Activated naive CD4-positive, alpha-beta T cell treated with anti-CD3 and anti-CD28 coated beads, Interleukin-2, amount 50 U/mL, for 72 hours (primary cell): ENCODE measurements at places on chromosomes 7 and 10. TPM values are rescaled to one million over a fixed set of nuclear protein-coding genes. Genes with fewer than 3 reads are reported as not detected.

Gene FAM185A
- 5.7 TPM for total RNA-seq

Gene MEST
- total RNA-seq, result 2.5 TPM

Gene ITGA8
- total RNA-seq, result not detected

DNA sequence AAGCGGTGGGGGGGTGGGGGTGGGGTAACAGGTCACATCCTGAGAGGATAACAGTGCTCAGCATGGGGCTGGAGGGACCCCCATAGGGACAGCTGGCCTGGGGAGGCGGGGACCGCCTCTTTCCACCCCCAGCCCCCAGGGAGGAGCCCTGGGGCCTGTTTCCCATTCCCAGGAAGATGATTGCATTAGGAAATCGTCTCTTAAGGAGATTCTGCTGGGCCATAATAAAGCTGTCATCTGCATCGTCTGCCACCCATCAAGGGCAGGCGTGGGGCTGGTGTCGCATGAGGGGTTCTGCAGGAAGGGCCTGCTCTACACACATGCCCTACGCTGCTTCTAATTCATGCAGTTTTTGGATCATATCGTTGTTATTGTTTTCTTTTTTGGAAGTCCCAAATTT lies 17.2 kb downstream of the RET start:
- no peak for DNase-seq

DNA sequence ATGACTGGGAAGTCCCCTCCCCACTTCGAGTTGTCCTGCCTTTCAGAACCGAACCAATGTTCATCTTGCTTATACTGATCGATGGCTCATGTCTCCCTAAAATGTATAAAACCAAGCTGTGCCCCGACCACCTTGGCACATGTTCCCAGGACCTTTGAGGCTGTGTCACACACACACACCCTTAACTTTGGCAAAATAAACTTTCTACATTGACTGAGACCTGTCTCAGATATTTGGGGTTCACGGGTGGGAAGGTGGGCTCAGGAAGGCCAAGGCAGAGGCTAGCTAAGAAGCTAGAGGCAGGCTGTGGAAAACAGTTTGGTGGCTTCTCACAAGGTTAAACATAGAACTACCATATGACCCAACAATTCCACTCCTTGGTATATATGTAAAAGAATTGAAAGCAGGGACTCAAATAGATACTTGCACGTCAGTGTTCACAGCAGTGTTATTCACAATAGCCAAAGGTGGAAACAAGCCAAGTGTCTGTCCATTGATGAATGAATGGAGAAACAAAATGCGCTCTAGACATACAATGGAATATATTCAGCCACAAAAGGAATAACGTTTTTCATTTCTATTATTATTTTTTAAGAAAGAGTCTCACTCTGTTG lies 15.4 kb downstream of the PRF1 start:
- DNase-seq, result no peak

Gene TUBAL3
- not detected for total RNA-seq

Gene CAV2
- total RNA-seq, result 0.12 TPM

DNA sequence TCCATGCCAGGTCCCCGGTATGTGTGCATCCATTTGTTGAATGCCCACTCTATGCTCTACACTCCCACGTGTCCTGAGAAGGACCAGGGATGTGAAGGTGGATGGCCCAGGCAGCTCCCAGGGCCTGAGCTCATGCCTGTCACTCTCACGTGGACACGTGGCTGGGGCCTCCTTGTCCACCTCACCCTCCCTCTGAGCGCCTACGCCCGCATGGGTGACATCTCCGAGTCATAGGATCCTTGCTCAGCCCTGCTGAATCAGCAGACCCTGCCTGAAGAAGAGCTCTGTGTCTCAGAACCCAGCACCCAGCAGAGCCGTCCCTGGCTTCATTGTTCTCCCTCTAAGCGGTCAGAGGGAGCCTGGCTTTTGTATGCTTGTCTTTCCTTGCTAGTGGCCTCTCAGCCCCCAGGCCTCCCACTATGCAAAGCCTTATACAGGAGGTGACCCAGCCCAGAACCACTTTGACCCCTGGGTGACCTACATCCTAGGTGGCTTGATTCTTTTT lies 107.9 kb upstream of the PPIF start:
- DNase-seq, result no peak

DNA sequence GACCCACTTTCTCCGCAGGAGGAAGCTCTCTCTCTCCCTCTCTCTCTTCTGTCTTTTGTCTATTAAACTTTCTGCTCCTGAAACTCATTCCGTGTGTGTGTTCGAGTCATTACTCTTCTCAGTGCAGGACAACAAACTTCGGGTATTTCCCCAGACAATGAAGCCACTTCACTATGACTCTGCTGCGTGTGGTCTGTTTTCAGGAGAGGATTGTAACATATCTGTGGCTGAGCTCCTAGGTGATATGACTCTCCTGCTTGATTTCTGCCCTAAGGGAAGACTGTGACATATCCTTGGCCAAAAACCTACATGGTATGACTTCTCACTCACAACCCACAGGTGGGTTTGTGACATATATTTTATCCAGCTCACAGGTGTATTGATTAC lies 39.9 kb upstream of the ZNF107 start:
- no peak for DNase-seq
